ENCODE measurements at places on chromosomes 2 and 18.
A peak's percentile ranks its signal among the peaks of the same experiment; 100 is the strongest.

DNA sequence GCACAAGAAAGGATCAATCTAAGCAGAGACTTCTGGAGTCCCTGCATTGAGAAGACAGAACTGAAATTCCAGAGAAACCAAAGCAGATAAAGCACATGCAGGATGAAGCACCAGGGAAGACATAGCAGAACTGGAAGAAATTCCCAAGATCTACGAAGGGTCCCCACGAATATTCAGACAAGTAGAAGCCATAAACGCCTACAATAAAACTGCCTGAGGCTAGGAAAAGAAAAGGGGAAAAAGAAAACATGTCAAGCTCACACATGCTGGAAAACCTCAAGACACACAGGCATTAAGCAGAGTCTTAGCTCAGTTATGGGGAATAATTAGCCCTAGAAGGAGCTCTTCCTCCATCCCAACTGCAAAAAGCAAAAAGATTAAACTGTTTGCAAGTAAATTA is 171.2 kb downstream of the NBAS start:
- no peak for DNase-seq

- DNase-seq = no peak
Measured at GRCh38 chr18:26082475-26082874, 7.9 kb downstream of the SS18 start.

GRCh38 chr2:181058378-181059269 is 78.2 kb downstream of the UBE2E3 start:
- peak; percentile 26 for DNase-seq

- no peak for DNase-seq
Measured at GRCh38 chr2:173150963-173151362, 75.3 kb downstream of the MAP3K20 start.

DNA sequence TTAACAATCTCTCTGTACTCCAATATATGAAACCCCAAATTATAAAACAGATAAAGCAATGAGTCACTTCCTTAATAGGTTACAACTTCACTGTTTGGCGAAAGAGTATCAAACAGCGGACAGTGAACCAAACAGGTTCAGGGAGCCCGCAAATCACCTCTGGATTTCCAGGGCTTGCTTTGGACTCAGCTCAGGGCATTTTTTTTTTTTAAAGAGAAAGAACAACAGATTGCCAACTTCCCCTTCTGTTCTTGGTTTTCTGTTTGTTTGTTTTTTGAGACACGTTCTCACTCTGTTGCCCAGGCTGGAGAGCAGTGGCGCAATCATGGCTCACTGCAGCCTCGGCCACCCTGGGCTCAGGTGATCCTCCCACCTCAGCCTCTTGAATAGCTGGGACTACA is 52.7 kb downstream of the ABCB11 start:
- DNase-seq = no peak

- no peak for DNase-seq
Measured at GRCh38 chr18:74256190-74256589, 35.6 kb downstream of the CYB5A start.

DNA sequence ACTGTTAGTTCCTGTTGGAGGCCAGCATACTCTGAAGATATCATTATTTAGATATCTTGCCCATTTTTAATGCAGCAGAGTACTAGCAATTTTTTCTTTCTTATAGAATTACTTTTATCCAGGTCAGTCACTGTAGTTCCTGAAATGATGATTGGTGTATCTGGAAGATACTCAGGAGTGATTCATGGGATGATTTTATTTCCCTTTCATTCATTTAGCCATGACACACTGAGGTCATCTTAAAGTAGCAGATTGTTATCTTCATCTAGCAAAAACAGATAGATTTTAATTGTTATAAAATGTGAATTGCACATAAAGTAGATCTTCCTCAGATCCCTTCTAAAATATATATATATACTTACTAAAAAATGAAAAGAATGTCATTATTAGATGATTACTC is 109.1 kb downstream of the PIK3C3 start:
- DNase-seq = no peak

DNA sequence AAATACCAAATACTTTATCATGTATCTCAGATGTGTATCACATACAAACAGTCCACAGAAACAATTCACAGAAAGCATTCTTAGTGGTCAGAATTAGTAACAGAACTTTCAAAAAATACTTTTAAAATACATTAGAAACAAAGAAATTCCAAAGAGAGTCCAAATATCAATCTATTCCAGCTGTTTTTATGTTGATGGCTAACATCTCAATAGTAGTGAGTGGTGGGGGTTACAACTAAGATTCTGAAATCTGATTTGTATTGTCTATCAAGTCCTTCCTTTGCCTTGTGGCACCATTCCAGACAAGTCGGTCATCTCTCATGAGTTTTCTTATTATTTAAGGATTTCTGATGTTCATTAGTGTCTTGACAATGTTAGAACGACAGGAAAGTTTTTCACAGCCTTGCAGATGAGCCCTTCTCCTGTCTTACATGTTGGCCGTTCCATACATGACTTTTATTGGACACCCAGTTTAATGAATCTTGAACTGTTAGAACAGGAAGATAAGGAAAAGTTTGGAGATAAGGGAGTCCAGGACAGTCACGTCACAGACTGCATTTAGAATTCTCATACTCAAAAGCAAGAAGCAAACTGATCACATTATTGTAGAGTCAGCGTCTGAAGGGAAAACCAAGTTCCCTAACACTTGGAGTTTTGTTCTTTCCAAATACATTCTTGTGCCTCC is 410.3 kb downstream of the PID1 start:
- no peak for DNase-seq

DNA sequence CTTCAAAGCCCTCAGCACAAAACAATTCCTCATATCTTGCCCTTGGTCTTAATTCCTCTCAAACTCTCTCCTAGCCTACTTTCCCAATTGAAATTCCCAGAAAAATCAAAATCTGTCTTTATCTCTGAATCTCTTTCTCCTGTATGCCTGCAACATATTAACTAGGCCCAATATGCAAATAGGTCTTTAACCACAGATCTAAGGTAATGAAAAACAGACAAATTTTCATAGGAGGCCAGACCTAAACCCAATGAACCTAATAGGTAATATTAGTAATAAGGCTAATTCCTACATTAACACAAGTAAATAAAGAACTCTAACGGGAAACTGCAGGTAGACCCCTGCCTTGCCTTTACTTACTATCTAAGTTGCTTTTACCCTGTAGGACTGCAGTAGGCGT is 41.4 kb downstream of the WDR33 start:
- no peak for DNase-seq

- DNase-seq = no peak
Measured at GRCh38 chr2:68250196-68250595, 2.1 kb downstream of the PPP3R1 start.

GRCh38 chr2:172704072-172704936 is 31.3 kb upstream of the RAPGEF4 start:
- no peak for DNase-seq

DNA sequence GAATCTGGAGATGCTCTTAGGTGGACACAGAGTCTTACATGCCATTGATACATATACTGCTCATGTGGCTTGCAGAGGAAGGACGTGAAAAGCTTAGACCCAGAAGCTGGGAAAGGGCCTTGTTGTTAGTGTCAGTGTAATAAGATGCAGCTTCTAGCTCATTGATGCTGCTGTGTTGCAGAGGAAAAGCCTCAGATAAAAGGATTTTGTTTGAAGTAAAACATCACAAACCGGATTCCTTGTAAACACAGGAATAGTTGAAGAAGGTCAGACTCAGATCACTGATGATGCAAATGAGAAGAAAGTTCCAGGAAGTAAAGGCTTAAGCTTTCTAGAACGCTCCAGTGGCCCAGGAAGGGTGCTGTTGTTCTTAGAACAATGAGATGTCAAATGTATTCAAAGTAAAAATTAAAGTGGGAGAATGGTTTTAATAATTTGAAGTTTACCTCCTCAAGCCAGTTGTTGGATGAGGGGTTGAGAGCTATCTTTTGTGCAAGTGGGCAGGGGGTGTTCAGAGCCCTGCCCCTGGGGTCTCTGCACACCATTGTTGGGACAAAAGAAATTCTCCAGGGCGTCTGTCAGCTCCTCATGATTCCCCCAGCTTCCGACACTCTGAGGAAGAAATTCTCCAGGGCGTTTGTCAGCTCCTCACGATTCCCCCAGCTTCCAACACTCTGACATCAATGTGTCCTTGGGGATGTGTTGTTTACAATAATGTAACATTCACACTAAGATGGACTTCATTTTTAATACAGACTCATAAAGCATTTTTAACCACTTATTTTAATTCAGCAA is 61.3 kb upstream of the CHMP1B start:
- DNase-seq = no peak

Data from stimulated activated naive CD8-positive, alpha-beta T cell treated with anti-CD3 and anti-CD28 coated beads, Interleukin-15, Interleukin-2, amounts not matched to agents 100 U/mL and 50 U/mL, for 24 hours (primary cell).